ENCODE measurements at places on chromosomes 4 and X.

- no peak for DNase-seq
Observed at GRCh38 chrX:81489987-81490386, 288.1 kb downstream of the SH3BGRL start.

GRCh38 chr4:118338518-118338917 lies 14.3 kb downstream of the PRSS12 start:
- DNase-seq, result no peak

- no peak for DNase-seq
Observed at GRCh38 chrX:13845721-13846378, 29.0 kb upstream of the GPM6B start.

DNA sequence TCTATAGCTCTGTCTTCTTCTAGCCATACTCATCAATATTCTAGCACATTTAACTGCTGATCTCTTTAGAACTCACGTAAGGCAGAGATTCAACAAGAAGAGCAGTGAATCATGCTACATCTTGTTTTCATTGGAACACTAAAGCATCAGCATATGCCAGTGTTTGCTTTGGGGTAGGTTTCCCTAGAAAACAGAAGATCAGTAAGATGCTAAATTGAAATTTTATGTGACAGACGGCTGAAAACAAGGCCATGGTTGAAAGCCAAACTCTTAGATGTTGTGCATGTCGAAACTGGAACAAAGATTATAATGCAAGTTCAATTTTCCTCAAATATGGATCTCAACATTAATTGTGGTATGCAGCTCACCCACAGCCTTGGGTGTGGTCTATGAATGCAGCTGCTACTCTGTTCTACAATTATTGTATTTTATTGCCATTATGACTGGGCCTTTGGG lies 107.6 kb downstream of the PDLIM5 start:
- DNase-seq, result no peak

GRCh38 chr4:89579771-89580170 lies 257.2 kb downstream of the SNCA start:
- DNase-seq, result no peak

DNA sequence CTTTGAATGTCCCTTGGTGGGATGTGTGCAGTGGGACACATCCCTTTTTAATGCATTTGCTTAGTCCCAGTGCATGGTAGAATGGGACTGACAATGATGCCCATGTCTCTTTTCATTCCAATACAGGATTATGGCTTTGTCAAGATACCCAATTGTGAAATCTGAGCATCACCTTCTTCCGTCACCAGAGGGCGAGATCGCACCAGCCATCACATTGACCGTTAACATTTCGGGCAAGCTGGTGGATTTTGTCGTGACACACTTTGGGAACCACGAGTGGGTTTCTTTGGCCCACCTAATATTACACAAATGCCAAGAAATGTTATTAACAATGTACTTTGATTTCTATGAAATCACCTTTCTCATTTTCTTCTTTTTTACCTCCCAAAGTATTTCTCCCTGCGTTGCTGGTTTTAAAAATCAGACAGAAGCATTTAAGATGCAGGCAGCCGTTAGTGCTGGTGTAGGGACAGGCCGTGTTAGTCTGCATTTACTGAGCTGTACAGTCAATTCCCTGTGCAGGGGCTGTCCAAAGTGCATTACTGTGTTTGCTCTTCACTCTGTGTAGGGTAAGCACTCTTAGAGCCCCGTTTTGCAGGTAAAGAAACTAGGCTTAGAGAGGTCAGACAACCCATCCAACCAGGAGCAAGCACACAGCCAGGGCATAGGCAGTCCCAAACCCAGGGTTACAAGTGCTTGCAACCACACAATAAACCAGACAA lies 46.5 kb downstream of the CWH43 start:
- peak; percentile 5 for DNase-seq

- no peak for DNase-seq
Observed at GRCh38 chrX:147738265-147738664, 173.5 kb upstream of the FMR1 start.

- no peak for DNase-seq
Observed at GRCh38 chrX:132270699-132271098, 51.5 kb upstream of the RAP2C start.

- DNase-seq, result no peak
Observed at GRCh38 chr4:78057135-78057599, at the start of gene FRAS1. TSS of gene FRAS1 (plus strand) at chr4:78057323. CDS start at chr4:78058010, 687 bp downstream.

DNA sequence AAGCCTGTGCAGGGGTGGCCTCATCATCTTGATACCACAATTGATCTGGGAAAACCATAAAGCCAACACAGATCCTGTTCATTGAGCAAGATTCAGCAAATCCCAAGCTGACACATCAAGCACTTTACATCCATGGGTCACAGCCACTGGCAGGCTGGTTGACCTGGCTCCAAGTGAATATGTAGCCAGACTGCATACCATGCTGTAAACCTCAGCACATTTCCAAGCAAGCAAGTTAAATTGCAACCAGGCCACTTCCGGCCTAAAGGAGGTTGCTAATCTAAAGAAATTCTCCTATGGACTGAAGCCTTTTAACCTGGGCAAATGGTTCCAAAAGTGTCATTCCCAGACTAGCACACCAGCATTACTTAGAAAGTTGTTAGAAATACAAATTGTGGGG lies 54.4 kb upstream of the USP26 start:
- no peak for DNase-seq

DNA sequence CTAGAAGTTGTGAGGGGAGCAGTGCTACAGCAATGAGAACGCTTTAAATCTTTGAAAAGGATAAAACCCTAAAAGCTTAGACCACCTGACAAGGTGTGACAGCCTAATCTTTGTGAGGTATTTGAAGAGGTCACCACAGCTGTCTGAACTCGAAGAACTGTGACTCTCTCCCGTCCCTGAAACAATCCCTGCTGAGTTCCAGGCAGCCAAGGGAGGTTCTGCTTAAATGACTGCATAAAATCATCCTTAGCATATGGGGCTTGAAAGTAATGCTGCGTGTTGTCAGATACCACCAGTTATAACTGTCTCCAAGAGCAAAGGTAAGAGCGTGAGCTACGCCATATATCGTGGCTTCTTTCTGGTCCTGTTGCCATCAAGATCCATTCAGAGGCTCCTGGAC lies 696.3 kb downstream of the PCDH7 start:
- no peak for DNase-seq
